ENCODE measurements at places on chromosomes 1 and 21.
A peak's percentile ranks its signal among the peaks of the same experiment; 100 is the strongest.

DNA sequence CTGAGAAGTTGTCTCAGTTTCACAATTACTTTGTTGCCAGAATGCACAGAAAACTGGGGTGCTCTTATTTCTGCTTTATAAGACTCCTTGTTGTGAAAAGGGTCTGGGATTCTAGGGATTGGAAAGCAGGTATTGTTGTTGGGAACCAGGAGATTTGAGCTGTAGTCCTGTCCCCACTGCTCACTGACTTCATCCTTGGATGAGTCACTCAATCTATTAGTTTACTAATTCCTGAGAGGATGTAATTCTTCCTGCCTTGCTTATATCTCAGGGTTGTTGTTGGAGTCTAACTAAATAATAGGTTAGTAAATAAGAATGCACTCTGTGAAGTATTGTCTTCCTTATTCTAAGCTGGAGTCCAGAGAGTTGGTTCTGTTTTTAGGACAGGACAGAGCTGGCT lies 172.5 kb upstream of the GALNT2 start:
- DNase-seq = no peak

DNA sequence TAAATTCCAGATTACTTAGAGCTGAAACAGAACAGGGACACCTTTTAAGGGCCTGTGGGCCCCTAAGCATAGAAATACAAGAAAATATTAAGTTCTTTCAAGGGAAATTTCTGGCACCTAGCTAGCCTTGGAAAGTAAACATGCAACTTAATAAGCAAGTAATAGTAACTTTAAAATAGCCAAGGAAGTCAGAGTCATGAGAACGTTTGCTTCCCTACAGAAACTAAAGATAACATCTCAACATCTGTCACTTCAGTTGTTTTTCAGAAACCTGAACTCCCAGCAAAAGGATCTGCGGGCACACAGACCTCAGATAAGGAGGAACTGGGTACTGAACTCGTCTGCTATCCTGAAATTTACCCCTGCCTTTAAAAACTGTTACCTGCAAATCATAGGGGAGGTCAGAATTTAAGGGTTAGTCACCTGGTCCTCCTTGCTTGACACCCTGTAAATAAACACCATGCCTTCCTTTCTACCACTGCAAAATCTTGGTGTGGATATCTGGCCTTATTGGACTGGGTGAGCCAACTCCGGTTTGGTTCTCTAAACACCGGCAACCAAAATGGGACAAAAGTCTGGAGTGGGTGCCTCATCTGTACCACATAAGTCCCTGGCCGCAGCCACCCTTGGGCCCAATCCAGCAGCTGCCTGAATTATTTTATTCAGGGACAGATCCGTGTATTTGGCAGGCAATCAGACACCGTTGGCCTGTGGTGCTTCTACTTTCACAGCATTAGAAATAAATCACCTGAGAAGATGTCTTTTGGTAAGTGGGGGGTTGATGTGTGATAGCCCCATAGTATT lies 27.9 kb downstream of the NRDC start:
- DNase-seq = no peak

GRCh38 chr1:236064674-236065508 lies at the start of gene NID1:
TSS of gene NID1 (minus strand) at chr1:236065090. CDS start at chr1:236065079, 11 bp downstream.
- DNase-seq = no peak

GRCh38 chr1:182476625-182477024 lies 26.7 kb downstream of the RGSL1 start:
- no peak for DNase-seq

DNA sequence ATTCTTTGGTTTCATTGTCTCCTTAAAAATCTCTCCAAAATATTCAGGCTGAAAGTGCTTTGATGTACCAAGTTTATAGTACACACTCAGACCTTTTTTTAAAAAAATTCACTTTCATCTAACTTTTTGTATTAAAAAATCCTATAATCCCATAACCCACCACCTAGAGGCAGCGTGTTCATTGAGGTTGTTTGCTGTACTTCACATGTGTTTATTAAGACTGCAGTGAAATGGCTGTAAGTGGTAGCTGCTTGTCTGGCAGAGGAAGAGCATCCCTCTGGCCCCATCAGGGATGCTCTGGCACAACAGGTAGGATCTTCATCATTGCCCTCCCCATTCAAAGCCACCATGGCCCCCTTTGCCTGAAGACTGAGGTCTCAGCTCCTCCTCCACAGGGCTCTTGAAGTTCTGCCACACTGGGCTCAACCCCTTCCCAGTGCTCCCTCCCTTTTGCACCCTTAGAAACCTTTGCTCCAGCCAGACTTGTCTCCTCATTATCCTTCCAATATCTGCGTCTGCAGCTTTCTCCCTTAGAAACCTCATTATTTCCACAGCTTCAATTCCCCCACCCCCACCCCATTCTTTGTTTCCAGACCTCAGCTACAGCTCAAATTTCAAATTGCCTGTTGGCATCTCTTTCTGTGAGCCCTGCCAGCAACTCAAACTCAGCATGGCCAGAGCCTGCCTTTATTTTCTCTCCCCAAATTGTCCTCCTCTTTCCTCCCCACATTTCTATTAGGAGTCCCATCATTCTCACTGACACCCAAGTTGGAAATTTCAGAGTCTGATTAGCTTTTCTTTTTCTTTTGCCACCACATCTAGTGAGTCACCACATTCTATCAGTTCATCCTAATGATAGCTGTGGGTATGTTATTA lies 369.6 kb upstream of the USP24 start:
- no peak for DNase-seq

- DNase-seq = no peak
Measured at GRCh38 chr1:94125551-94126514, 4.9 kb upstream of the ABCA4 start.

GRCh38 chr1:41486371-41487125 lies 2.1 kb upstream of the EDN2 start:
- no peak for DNase-seq

- no peak for DNase-seq
Measured at GRCh38 chr1:176770066-176770465, 307.1 kb downstream of the PAPPA2 start.

GRCh38 chr1:161702250-161702649 lies 4.8 kb upstream of the FCRLA start:
- DNase-seq = no peak

DNA sequence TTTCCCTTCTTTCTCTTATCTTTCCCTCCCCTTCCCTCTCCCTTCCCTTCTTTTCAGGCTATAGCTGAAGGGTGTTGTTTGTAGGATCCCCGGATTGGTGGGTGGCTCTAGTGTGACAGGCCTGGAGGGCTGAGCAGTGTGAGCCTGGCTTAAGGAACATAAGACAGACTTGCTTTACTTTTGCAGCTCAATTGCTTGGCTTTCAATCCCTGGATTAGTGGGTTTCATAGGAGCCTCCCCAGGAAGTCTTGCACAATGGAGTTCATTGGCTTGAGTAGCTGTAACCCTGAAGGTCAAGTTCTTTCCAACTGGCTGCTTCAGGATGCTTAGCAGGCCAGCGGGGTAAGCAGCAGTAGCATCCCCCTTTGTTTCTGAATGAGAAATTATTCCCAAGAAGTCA lies 126.7 kb downstream of the CAMTA1 start:
- DNase-seq = no peak

- DNase-seq = peak; percentile 83
Measured at GRCh38 chr1:155244368-155245162, 10.7 kb downstream of the ENTREP3 start.

All from stimulated activated CD4-positive, alpha-beta T cell treated with anti-CD3 and anti-CD28 coated beads, Interleukin-15, amount 100 ng/mL, for 1 hour (primary cell).